ENCODE measurements at places on chromosomes 6 and 20.

DNA sequence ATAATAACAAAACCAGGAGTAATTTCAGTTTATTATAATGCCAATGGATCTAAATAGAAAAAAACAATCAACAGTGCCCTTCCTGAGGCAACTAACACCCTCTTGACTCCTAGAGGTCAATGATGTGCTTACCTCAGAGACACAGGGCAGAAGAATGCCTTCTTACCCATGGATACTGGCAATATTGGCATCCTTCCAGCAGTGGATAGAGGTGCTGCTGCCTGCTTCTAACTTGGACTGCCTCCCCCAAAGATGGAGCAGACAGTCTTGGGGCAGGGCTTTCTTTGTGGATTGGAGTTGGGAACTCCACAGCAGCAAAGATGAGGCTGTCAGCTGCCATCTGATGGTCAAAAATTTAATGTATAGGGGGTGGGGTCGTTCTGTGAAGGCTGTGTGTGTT, 78.7 kb downstream of the AK9 start:
- no peak for DNase-seq

- DNase-seq = peak; percentile 45
Observed at GRCh38 chr6:84428300-84428907, 201.0 kb upstream of the CEP162 start.

DNA sequence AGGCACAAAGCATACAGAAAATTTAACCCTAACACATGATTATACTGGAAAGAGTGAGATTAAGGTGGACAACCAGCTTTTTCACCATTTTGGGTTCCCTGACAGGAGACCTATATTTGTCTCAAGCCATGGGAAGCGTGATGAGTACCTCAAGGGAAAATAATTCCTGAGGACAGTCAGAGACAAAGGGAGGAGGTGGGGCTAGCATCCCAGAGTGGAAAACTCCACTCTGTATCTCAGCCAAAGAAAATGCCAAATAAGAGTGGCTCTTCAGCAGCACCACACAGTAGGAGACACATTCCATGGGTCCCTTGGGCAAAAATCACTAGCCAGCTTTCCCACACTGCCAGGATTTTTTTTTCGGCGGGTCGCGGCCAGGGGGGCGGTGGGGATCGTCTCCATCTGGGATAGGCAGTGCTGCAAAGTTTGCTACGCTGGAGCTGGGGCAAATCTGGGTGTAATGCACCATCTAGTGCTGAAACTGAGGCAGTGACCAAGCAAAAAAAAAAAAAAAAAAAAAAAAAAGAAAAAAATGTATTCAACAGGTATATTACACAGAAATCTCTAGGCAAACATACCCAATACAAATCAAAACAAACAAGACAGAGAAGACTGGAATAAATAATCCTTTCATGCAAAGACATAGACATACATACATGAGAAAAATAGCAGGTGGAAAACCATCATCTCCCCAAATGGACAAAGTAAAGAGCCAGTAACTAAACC, 77.3 kb upstream of the SLC35F1 start:
- DNase-seq = no peak

- DNase-seq = no peak
Observed at GRCh38 chr20:8089668-8090067, 42.4 kb upstream of the PLCB1 start.

Measured in Peyer's patch (tissue), 4 donors.